ENCODE measurements at places on chromosomes 5 and 9.

- no peak for DNase-seq
These were observed 113.4 kb downstream of the FRMD3 start for GRCh38 chr9:83424831-83425230.

DNA sequence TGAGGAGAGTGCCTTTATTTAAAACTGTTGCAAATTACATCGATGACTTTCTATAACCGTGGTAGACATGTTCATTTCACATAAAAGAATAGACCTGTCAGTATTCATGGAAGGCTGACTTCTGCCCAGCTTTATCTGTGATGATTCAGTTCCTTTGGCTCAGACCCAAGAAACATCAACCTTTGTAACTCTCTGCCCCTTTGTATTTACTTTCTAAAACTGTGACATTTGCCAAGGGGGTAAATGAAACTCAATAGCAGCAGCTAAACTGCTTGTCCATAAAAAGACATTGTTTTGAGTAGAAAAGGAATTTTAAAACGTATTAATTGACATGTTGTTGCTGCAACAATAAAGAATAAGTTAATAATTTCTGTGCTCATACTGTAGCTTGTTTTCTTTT lies 137.8 kb upstream of the ANKH start:
- DNase-seq = no peak

DNA sequence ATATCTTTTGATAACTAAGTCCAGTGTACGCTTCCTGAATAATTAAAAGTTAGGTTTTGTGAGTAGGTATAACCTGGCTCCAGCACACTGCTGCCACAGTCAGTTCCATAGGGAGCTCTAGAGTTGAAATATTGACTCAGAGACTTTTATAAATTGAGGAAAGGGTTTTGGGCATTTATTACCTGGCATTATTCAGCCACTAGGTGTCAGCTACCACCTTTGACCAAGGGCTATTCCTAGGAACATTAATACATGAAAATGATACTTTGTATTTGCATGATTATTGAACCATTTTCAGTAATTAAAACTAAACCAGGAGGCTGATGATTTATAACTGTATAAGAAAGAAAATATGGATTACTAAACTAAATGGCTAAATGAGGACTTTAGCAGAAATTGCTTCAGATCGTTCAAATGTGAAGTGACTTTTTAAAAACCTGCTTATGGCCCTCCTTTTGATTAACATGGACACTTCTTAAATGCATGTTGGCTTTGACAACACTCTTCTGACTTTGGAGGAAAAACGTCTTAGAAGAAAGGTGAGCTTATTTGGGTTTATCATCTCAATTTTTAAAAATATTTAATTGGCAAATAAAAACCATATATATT lies 83.0 kb downstream of the SMC2 start:
- DNase-seq = no peak

- DNase-seq = no peak
These were observed 52.5 kb upstream of the RPS23 start for GRCh38 chr5:82330530-82331270.

DNA sequence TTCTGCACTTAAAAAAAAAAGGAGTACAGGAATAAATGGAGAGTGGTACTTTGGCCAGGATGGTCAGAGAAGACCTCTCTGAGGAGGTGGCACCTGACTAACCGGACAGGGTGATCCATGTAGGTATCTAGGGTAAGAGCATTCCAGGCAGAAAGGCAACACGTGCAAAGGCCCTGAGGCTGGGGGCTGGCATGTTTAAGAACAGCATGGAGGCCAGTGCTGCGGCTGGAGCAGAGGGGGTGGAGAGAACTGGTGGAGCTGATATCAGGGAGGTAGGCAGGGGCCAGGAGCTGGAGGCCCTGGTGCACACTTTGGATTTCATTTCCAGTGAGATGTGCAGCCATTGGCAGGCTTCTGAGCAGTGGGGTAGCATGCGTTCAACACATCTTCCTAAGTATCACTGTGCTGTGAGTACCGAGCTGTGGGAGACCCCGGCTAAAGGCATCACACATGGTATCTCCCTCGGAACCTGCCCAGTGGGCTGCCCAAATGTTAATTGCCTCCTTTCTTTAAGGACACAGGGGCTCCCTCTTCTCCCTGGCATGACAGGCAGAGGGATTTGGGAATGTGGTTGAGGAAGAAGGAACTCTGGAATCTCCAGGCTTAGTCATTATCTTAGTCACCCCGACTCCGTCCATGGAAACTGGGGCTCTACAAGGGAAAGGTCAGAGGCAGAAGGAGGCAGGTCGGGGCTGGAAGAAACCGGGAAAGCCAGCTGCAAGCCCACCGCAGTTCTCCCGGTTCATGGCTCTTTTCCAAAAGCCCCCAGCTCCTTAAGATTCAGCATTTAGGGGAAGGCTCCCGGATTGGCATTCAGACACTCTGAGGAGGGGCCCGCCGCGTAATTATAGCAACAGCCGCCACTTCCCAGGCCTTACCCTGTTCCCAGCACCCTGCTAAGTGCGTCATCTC lies 18.6 kb downstream of the SLC6A7 start:
- DNase-seq = no peak
